ENCODE measurements at places on chromosomes 2 and 18. TPM values are rescaled to one million over a fixed set of nuclear protein-coding genes. Genes with fewer than 3 reads are reported as not detected.

Gene DTNA
- 1.9 TPM for total RNA-seq

Gene MIB1
- total RNA-seq: 82.3 TPM

GRCh38 chr2:70784320-70784719 lies 6.1 kb downstream of the FIGLA start:
- DNase-seq: no peak

DNA sequence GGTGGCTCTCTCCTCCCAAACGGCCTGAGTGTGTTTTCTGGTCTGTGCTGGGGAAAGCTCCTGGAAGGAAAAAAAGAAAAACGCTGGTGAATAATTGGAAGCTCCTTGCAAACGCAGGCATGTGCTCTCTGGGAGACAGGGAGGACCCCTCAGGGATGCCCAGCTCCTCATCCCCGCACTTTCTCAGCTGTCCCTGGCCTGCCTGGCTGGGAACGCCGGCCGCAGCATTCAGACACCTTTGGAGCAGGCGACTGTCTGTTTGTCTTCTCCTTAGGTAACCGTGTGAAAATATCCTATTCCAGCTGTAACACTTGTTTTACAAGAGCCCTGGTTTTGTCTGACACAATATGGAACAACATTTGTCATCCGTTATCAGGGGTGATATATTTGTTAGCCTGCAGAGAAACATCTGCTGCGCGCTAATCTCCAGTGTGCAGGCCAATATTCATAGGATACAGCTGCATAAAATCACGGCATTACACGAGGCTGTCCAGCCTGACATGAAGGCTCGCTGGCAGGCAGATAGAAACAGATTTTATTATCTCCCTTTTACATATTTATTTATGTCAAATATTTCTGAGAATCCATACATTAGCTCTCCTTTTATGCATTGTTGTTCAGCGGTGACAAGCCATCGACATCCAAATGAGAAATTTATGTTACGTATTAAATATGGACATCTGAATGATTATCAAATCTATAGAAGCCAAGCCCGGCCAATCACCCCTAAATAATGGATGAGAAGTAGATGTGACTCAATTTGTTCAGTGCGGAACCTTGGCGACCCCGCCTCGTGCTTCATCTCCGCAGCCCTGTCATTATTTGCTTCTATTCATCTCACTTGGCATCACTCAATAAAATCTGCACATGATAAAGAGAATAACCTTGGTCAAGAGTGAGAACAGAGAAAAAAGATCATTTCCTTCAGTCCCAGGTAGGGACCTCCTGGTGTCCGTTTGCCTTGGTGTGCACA lies 675.1 kb upstream of the SALL3 start:
- no peak for DNase-seq

- DNase-seq: peak; percentile 61
Measured at GRCh38 chr18:6629635-6630140, 99.8 kb upstream of the ARHGAP28 start.

Gene MBP
- total RNA-seq: 21.3 TPM

GRCh38 chr18:75213611-75214331 lies 3.2 kb downstream of the TSHZ1 start:
- DNase-seq: peak; percentile 22

DNA sequence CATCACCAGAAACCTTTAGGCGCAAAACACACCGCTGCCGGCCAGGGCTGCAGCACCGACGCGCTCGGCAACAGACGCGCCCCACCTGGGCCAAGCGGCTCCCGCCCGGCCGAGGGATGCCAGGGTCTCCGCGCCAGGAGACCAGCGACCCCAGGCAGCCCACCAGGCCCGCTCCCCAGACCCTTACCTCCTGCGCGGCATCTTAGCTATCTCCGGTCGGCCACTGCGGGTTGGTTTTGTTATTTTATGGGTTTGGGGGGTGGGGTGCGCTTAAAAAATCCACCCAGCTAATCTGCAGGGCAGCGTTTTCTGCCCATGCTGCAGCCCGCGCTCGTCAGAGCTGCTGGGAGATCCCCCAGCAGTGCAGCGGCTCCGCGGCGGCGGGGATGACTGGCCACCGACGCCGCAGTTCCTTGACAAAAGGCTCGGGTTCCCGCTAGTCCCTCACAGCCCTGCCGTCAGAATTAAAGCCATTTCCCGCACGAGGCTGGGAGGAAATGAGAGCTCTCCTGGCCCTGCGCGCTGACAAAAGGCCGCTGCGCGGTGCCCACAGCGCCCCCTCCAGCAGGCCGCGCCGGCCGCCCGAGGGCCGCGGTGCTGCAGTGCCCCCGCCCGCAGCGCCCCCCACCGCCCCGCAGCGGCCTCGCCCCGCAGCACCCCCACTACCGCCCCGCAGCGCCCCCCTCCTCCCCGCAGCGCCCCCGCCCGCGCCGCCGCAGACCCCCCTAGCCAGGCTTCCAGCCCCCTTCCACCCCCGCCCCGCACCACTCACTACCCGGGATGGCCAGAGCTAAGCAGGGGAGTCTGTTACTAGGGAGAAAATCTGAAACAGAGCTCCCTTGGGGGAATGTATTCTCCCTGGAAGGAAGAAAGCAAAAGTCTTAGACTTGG lies at the start of gene ADD2:
TSS of gene ADD2 (minus strand) at position 502 of the 891 bp plus-strand sequence. CDS start 61,792 bp downstream, outside the sequence.
- DNase-seq: no peak
